ENCODE measurements at places on chromosomes 7 and 10. TPM values are rescaled to one million over a fixed set of nuclear protein-coding genes. Genes with fewer than 3 reads are reported as not detected.

The AKR1C4 gene
- total RNA-seq, result not detected

The CDC14C gene
- not detected for total RNA-seq

The FAM170B gene
- total RNA-seq, result not detected

The OPN1SW gene
- 0.45 TPM for total RNA-seq

- DNase-seq, result peak; percentile 65
Measured at GRCh38 chr10:121324678-121325213, 273.5 kb downstream of the FGFR2 start.

- peak; percentile 61 for DNase-seq
Measured at GRCh38 chr7:76232698-76233097, 31.0 kb downstream of the SRRM3 start.

GRCh38 chr7:35866186-35866585 is 65.3 kb downstream of the SEPTIN7 start:
- no peak for DNase-seq

GRCh38 chr7:6276911-6277408 is 4.5 kb upstream of the CYTH3 start:
- DNase-seq, result peak; percentile 28

Measured in endodermal cell (in vitro differentiated cells).